Natural killer cell treated with Interleukin-12 subunit alpha and Interleukin-12 subunit beta and Interleukin-15 and Interleukin-18, amount 100 ng/mL, for 72 hours (primary cell): ENCODE measurements at places on chromosomes 12 and 14.

DNA sequence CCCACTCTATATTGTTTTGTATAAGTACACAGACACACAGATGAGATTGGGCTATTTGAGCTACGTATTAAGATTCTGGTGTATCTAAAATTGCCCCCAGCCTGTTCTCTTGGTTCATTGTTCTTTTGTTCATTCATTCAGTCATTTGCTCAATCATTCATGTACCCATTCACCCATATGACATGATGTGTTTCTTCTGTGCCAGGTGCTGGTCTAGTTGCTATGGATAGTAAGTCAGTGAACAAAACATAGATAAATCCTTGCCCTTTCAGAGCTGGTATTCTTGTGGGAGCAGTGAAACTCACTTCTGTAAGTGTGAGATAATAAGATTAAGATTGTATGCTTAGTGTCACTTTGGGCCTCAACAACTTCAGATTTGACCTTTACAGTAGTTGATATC, 191.3 kb downstream of the TMTC2 start:
- no peak for DNase-seq

- no peak for DNase-seq
These were observed 12.1 kb upstream of the PNMA1 start for GRCh38 chr14:73726025-73726961.

GRCh38 chr12:5258498-5258897, 173.4 kb upstream of the NTF3 start:
- no peak for DNase-seq

DNA sequence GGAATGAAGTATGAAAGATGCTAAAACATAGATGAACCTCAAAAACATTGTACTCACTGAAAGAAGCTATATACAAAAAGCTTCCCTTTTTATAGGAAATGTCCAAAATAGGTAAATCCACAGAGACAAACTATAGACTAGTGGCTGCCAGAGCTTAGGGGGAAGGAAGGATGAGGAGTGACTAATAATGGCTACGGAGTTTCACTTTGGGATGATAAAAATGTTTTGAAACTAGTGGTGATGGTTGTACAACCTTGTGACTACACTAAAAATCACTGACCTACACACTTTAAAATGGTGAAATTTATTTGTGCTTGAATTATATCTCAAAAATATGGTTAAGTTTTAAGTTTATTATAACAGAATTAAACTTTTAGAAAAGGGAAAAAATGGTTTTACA, 37.1 kb upstream of the AMN1 start:
- DNase-seq: no peak

GRCh38 chr12:75227132-75227531, 17.5 kb upstream of the KCNC2 start:
- DNase-seq: no peak

DNA sequence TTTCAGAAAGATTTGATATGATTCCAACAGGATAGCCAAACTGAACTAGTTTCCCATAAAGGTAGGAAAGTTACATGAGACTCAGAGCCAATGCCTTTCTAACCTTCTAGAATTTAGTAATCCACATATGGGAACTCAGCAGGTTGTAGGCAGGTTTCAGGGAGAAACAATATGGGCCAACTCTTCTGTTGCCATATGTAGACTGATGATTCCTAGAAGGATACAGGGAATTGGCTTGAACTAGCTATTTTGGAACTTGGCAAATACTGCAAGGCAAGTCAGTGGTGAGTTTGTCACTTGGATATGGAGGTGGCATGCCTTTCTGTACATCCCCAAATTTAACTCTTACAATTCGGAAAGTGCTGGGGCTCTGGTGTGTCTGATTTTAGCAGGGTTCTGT, 15.5 kb downstream of the SUDS3 start:
- no peak for DNase-seq

DNA sequence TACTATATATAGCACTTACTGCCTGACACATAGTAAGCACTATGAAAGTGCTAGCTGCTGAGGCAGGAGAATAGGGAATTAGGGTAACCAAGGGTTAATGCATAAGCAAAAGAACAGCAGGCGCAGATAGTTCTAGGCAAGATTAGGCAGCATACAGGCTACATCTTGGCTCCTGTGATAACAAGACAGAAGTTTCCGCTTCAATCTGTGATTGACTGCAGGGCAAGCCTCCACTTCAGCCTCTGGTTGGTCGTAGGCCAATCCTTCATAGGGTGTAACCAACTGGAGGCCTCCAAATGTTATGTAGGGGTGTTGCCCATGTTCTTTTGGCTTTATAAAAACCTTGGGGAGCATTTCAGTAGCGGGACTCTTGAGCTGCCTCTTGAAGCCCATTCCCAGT, 46.9 kb downstream of the KLHL28 start:
- DNase-seq: no peak

DNA sequence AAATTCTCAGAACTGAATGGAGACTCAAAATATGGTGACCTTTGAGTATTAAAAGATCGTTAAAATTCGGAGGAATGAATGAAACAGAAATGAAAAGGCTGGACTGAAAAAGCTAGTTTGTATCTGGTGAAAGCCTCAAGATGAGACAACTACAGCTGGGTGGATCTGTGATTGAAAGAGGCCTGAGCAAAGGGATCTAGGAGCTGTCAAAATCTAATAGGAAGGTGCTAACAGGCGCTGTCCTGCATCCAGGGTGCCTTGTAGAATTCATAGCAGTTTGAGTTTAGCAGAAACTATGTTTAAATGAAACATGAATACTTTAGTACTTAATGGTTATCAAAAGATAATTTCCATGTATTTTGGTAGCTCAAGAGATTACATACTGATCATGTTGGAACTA, 2.3 kb downstream of the YY1 start:
- no peak for DNase-seq

- no peak for DNase-seq
These were observed 4.9 kb downstream of the TGM1 start for GRCh38 chr14:24258119-24258518.

DNA sequence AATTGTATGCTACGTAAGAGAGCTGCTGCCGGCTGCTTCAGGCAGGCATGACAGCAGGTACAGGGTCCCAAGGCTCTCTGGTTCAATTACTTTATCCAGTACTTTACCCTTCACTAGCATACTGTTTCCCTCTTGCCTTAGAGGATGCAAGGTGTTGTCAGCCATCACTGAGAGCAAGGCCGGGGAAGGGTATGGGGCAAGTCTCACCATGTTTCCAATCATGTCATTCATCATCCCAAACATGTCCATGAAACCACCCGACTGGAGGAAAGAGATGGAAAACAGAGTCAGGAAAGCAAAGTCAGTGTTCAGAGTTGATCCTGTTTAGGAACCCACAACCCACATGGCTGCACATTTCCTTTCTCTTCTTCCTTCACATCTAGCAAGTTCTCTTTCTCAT, 2.4 kb downstream of the MLF2 start:
- DNase-seq: no peak

DNA sequence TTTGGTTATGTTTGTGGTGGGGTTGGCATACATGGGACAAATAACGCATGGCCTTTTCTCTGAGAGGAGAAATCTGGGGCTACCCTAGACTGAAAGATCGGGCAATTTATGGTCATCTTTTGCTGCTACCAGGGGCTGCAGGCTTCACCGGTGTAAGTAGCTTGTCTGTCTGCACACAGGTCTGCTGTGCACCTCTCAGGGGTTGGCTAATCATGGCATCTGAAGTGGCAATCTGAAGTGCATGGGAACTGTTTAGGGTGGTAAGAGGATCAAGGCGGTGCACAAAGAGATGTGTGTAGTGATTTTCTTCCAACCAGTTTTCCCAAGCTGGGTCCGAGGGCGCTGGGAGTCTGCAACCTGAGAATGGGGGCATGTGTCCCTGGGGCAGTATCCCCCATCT, 141.3 kb downstream of the EMP1 start:
- no peak for DNase-seq

DNA sequence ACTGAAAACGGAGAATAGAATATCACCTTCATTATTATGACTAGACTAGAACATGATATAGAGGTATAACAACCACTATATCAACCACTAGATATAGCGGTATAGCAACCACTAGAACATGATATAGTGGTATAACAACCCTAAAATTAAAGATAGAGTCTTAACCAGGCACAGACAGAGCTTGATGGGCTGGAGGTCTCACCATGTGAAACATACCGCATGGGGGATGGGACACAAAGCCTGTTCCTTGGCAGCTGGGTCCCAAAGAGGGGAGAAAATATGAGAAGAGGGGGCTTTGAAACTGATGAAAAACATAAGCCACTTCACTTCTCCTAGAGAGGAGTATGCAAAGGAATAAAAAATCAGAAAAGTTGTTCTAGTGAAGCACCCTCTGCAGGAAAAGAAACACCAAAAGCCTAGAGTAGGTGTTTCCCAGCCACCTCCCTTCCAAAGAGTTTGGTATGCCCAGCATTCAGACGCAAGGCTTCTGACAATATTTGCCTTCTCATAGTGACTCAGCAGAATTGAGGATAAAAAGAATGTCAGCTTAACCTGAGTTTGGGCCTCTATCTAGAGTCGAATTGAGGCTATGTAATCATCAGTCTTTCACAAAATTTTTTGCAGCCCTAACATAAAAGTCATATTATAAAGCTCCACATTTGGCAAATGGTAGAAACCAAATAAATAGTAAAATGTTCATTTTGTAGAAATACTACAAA, 316.4 kb downstream of the NOVA1 start:
- no peak for DNase-seq

GRCh38 chr12:26795910-26796309, 37.1 kb downstream of the ITPR2 start:
- no peak for DNase-seq

- peak; percentile 67 for DNase-seq
These were observed 18.7 kb upstream of the CTDSP2 start for GRCh38 chr12:57865084-57865751.

DNA sequence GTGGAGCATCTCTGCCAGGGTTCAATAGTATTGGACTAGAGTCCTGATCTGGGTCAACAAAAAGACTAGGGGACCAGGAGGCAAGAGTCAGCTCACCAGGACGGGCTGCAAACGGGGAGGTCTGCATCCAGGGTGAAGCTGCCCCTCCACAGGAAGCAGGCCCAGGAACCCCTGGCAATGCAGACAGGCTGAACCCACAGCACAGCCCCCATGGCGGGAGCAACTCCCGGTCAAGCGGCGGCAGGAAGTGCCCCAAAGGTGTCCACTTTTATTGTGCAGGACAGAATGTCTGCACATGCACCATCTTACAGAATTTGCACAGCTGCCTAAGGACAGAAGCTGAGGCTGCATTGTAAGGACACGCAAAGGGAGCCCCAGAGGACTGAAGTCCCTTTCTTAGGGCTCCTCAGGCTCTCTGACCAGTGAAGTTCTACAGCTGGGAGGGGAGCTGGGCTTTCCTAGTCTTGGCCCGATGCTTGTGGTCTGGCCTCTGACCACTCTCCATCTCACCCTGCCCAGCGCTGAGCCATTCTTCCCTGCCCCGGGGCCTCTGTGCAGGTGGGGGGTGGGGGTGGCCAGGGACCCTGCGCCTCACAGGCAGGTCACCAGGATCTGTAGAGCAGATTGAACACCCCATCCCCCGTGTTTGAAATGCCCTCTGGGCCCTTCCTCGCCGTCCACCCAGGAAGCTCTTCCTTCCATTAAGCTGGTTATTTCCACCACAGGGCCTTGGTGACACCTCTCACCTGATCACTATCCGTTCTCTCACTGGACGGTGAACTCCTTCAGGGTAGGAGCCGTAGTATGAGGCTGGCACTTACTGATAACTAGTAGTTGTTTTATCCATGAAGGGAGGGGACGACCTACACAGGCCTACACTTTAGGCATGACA, 75.9 kb downstream of the NINJ2 start:
- DNase-seq: no peak

DNA sequence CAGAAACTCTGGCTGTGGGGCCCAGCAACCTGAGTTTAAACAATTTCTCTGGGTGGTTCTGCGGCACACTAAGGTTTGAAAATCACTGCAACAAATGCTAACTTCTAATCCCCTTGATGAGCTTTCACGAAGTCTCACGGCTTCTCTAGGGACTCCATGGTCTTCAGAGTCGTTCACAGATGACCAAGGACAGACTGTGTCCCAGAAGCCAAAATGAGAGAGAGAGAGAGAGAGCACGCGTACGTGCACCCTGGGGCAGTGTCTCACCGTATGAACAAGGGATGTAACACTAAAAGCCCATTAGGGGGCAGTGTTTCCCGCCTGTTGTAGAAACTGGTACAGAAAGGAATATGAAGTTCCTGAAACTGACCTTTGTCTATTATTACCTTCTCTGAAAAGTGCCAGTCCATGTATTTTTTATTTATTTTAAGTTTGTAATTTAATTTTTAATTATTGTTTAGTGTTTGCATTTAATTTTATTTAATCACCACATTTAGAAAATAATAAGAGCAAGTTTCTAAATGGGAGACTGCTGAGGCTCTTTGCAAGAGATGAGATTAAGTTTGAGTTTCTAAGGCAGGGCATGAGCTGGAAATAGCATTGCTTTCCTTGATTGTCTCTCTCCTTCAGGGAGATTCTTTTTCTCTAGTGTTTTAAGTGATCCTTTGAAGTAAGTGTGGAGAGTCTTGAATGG, 3.4 kb downstream of the APOLD1 start:
- peak; percentile 79 for DNase-seq

DNA sequence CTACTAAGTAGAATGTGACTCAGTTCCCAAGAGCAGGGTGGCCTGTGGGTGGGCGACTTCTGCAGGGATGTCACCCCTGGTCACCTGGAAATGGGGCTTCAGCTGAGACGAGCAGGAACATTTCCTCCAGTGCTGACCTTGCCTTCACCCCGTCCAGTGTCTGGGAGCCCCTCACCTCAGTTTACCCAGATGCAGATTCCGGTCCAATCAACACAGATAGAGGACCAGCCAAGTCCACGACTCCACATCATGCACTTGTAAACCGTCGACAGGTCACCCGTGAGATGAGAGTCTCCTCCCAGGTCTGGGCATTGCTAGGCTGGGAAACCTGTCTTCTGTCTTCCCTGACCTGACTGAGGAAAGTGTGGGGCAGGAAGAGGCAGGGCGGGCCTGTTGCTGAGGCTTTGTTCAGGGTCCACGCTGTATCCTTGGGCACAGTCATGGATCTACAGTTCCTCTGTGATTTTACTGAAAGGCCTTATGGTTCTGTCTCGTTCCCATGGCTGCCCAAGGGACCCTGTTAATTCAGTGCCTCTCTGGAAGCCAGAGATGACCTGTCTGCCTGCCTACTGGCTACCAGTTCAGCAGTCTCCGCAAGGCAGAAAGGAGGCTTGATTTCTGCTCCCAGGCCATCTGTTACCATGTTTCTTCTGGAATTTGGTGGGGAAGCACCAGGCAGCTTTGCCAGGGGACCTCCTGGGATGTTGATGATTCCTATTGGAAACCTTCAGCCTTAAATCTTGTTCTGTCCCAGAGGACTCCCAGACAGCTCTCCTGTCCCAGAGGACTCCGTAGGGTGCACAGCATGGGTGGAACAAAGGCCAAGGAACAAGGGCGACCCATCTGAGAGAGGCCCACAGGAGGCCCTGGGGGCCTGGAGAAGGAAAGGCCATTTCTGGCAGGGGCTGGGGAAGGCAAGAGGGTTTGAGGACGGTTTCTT, 288.5 kb upstream of the RTL1 start:
- no peak for DNase-seq

DNA sequence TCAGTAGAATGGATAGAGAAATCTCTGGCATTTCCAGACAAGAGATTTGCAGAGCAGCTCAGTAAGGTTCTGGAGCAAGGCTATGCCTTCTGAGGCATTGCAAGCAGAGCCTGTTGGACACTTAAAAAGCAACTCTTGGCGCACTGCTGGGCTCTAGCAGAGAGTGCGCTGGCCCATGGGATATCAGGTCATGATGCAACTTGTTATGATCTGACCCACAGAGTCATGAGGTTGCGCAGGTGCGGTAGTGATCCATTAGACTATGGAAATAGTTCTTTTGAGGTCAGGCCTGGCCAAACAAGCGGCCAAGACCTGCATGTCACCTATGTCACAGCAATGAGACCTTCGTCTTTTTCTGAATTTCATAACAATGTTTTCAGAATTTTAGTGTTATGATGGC, 168.6 kb downstream of the TMTC3 start:
- DNase-seq: no peak
